ENCODE measurements at places on chromosomes 1 and 21.

DNA sequence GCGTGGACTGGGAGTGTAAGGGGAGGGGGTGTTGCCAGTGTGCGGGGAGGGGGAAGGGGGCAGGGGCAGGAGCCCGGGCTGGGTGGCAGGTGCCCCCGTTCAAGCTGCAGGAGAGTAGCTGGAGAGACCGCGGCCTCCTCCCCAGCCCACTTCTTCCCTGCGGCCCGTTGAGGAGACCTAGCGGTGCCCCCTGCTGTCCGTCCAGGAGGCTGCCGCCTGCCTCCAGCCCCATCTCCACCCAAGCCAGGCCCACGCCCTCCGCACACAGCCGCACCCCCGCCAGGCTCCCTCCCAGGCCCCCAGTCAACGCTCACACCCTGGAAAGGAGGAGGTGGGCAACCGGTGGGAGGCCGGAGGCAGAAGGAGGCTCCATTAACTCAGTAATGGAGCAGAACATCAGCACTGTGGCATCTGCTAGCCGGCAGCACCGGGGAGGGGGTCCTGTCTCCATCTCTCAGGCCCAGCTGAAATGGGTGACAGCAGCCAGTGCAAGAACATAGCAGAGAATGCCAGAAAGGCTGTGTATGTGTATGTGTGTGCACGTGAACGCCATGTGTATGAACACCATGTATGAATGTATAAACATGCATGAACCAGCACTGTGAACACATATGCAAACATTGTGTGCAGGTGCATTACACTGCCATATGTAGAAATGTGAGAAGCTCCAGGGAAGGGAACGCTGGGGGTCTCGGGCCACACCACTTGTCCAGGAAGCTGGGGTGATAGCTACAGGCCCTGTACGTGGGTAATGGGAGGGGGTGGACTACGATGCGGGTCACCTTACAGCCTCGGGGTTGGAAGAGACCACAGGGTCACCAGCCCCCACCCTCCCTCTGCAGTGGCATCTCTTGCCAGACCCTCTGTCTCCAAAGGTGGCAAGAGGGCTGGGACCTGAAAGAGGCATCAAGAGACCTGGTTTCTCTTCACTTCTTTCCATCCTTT, 84.6 kb downstream of the SYT2 start:
- DNase-seq: no peak

GRCh38 chr1:155049651-155050559, 1.2 kb upstream of the ADAM15 start:
- no peak for DNase-seq

GRCh38 chr1:156747742-156748669, 3.5 kb downstream of the HDGF start:
- DNase-seq: no peak

GRCh38 chr1:108505763-108506070, 54.2 kb upstream of the EEIG2 start:
- no peak for DNase-seq

DNA sequence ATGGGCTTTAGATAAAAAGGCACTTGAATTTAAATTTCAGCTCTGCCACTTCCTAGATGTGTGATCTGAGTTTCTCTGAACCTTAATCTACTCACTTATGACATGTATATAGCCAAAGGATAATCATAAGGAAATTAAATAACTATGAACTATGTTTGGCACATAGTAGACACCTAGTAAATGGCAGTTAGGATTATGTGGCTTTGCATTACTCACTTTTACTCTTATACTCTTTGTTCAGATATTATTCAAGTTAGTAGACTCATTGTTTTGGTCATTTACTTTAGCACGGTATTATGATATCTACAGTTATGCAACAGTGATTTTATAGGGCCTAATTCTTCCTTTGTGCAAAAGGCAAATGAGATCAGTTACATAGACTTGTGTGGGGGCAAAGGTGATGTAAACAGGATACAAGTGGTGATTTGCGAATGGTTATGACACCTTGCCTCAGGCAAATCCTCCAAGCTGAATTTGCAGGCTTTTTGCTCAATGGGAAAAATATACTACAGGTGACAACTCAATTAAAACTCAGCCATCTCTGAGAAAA, 297.2 kb upstream of the PBX1 start:
- DNase-seq: no peak

DNA sequence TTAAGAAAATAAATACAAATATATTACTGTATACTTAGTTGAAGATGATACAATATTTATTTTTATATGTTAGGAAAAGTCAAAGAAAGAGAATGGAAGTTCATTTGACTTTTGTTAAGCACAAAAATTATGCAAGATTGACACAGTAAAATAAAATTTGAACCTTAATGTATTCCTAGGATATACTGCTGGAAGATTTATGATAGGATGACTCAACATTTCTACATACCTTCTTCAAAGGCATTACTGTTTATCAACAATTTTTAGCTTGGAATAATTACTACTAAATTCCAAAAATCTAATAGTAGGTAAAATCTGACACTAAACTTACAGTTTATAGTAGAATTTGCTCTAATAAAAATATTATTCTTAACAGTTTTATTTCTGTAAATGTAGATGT, 257.3 kb upstream of the ADAMTS5 start:
- no peak for DNase-seq

DNA sequence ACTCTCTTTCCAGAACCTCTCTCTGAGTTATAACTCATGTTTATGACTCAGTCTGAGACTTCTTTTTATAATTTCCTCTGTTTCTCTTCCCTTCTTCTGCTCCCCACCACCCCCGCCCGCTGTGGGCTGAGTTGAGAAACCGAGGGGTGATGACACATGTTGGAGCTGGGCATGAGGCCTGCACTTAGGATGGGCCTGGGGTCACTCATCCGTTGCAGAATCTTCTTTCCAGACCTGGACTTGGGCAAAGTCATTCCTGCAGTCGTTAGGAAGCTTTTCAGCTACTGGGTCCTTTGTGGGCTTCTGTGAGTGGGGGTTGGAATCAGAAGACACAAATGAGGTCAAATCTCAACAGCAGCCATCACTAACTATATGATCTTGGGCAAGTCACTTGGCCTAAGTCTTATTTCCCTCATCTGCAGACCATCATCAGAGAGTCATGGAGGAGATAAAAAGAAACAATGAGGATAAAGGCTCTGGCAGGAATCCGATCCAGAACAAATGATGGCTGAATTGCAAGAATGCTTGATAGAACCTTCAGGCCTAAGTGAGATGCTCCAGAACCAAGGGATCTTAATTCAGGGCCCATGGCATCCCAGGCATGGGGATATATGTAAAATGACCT, 53.4 kb downstream of the RPS6KA1 start:
- no peak for DNase-seq

DNA sequence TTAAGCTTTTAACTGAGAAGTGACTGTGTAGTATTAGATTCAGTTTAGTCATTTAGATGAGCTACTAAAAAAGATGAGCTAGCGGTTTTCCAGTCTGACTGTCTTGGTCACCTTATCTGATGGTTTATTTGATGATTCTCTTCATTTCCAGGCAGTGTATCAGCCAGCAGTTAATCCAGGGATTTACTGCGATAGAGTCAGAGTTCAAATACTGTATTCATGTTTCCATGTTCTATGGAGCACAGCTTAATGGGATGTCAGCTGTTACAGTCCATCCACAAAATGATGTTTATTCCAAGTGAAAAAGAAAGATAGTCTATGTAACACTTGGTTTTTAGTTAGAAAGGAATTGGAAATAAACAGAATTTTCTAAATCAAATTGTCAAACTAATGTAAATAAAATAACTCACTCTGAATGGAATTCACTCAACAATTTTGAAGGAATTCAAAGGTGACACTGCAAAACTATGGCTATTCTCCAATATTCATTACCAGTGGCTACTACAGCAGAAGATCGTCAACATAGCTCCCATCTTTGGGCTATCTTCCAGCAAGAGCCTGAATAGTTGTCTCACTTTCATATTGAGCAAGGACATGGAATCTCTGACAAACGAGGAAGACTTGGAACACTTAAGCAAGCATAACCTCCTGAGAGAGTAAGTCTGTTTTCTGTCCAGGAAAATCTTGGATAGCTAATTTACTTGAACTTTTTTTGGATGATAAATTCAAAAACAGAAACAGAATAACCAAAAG, 54.6 kb upstream of the DPT start:
- no peak for DNase-seq

DNA sequence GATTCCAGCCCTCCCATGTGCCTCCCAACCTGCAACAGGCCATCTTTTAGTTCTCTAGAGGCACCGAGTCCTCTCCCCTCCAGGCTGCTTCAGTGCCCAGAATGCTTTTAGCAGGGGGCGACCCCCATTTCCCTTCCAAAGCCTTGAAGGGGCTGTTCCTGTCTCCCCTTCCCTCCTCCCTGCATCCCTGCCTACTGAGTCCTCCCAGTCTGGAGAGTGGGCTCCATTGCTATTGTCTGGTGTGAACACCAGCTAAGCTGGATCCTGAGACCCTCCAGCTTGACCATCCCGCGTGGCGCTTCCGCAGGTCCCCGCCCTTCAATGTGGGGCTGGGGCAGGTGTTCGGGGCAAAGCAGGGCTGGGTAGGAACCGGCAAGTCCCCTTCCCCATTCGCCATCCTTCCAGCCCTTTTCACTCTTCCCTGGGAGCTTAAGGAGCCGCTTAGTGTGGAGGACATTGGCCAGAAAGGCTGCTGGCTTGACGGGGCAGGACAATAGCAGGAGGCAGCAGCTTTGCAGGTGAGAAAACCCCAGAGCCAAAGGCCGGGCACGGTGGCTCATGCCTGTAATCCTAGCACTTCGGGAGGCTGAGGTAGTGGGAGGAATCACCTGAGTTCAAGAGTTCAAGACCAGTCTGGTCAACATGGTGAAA, 32.2 kb downstream of the PADI6 start:
- no peak for DNase-seq

Data from left forelimb (tissue), 1 donor.